ENCODE measurements at places on chromosomes 13 and 19.

- DNase-seq, result no peak
Observed at GRCh38 chr13:75869981-75870380, 233.9 kb downstream of the LMO7 start.

GRCh38 chr13:74166261-74167004, 32.2 kb upstream of the KLF12 start:
- DNase-seq, result no peak

DNA sequence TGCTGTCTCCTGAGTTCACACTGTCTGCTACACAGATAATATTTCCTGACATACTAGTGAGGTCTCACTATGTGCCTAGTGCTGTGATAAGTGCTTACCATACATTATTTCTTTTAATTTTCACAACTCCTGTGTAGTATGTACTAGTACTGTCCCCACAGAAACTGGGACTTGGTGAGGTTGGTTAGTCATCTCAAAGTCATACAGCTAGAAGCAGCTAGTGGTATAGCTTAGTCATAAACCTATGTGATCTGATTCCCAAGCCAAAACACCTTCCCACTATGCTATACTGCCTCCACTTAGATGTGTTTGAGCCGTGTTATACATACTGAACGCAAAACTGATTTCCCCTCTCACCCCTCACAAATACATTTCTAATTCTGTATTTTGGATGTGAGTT, 10.5 kb downstream of the MTMR6 start:
- DNase-seq, result no peak

DNA sequence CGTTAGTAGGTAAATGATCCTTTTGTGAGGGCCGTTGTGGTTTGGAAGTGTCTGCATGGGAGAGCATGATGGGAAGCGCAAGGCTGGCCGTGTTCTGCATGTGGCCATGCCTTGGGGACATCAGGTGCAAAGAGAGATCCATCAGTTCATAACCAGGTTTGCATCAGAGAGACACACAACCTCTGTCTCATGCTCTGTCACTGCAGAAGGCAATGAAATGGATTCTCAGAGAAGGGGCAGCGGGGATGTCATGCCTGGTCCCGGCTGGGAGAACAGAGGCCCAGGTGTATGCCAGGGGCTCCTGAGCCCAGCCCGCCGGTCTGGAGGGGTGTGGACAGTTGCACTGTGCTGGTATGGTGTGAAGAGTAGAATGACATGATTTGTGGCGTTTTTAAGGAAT, 60.2 kb downstream of the GGACT start:
- DNase-seq, result no peak

GRCh38 chr19:15810335-15810734, 5.1 kb downstream of the OR10H1 start:
- DNase-seq, result no peak

GRCh38 chr19:24159707-24160106, 72.7 kb downstream of the ZNF254 start:
- no peak for DNase-seq

DNA sequence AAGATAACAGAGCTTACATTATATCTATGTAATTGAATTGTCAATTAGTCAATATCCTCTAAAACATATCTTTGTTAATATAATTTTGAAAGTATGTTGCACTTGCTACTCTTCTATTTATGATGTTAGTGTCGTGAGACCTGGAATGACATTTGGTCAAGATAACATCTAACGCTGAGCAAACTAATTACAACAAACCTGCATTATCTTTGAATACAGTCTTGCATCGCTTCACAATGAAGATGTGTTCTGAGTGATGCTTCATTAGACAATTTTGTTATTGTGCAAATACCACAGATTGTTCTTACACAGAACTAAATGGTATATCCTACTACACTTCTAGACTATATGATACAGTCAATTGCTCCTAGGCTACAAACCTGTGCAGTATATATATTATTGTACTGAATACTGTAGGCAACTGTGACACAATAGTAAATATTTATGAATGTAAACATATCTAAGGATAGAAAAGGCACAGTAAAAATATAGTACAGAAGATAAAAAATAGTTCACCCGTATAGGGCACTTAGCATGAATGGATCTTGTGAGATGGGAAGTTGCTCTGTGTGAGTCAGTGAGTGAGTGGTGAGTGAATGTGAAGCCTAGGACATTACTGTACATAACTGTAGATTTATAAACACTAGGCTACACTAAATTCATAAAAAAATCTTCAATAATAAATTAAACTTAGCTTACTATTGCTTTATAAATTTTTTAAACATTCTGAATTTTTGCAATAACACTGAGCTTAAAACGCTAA, 1773.8 kb downstream of the PCDH9 start:
- no peak for DNase-seq

GRCh38 chr13:44221657-44222056, 152.0 kb upstream of the SERP2 start:
- peak; percentile 82 for DNase-seq

DNA sequence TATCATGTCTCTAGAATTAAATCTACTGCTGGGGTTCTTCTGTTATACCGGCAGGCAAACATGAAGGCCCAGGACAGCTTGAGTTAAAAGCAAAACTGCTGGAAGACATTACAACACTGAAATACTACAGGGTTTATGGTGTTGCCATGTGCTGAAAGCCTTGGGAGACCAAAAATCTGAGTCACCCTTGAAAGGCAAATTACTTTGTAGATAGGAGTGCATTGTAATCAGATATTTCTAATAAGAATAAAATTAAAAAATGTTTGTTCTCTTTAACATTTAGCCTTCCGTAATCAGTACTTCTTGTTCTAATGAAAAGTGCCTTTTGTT, 181.3 kb downstream of the PCDH9 start:
- no peak for DNase-seq

- DNase-seq, result no peak
Observed at GRCh38 chr13:40094056-40094455, 438.6 kb downstream of the COG6 start.

Data from urinary bladder (tissue), 4 donors.